GM18507 (cell line): ENCODE measurements at places on chromosomes 2 and 18.
A peak's percentile ranks its signal among the peaks of the same experiment; 100 is the strongest.

GRCh38 chr2:62199392-62200125 lies 3.6 kb downstream of the B3GNT2 start:
- no peak for DNase-seq

DNA sequence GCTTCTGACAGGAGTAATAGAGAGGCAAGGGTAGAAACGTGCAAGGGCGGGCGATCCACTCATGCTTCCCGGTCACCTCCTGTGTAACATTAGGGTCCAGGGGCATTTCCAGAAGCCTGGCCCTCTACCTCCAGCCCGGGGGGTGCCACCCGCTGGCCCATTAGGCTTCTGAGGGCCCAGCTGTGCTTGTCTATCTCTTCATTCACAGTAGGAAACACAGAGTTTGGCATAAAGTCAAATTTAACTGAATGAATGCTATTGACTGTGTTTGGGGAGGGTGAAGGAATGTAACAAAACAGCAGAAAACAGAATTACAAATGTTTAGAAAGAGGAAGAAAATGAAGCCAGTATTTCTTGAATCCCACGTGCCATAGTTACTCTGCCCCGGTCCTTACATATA lies 112.4 kb upstream of the SLC66A3 start:
- no peak for DNase-seq

DNA sequence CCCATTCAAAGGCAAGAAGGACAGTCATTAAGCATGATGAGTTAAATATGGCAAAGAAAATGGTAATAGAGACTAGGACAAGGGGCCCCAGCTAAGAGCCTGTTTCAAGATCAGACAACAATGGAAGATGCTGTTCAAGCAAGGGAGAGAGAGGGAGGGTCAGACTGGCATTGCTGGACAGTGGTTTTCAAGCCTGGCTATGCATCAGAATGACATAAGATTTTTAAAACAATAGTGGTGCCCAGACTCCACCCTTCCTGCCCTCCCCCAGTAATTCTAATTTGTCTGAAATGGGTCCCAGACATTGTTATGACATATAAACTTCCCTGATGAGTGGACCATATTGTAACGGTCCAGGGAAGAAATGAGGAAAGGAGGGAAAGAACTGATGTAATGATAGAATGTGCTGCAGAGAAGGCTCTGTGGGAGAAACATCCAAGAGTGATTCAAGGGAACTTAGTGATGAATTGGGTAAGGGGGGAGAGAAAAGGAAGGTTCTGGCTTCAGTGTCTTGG lies 112.9 kb upstream of the TRIB2 start:
- no peak for DNase-seq

- DNase-seq, result no peak
These were observed 656.8 kb downstream of the BCL11A start for GRCh38 chr2:59896499-59897245.

- DNase-seq, result no peak
These were observed 70.0 kb upstream of the ATIC start for GRCh38 chr2:215241791-215242305.

GRCh38 chr2:78397198-78397597 lies 628.3 kb upstream of the REG3G start:
- DNase-seq, result no peak

DNA sequence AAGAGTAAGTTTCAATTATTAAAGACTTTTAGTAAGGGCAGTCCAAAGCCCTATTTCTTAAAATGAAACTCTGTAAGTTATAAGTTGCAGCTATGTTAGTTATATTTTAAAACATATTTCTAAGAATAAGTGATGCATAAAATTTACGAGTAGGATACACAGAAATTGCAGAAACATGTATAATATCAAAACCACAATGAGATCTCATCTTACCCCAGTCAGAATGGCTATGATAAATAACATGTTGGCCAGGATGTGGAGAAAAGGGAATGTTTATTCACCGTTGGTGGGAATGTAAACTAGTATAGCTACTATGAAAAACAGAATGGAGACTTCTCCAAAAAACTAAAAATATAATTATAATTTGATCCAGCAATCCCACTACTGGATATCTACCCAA lies 201.2 kb downstream of the CBLN2 start:
- no peak for DNase-seq

GRCh38 chr18:70450426-70451253 lies 161.8 kb downstream of the SOCS6 start:
- DNase-seq, result no peak

DNA sequence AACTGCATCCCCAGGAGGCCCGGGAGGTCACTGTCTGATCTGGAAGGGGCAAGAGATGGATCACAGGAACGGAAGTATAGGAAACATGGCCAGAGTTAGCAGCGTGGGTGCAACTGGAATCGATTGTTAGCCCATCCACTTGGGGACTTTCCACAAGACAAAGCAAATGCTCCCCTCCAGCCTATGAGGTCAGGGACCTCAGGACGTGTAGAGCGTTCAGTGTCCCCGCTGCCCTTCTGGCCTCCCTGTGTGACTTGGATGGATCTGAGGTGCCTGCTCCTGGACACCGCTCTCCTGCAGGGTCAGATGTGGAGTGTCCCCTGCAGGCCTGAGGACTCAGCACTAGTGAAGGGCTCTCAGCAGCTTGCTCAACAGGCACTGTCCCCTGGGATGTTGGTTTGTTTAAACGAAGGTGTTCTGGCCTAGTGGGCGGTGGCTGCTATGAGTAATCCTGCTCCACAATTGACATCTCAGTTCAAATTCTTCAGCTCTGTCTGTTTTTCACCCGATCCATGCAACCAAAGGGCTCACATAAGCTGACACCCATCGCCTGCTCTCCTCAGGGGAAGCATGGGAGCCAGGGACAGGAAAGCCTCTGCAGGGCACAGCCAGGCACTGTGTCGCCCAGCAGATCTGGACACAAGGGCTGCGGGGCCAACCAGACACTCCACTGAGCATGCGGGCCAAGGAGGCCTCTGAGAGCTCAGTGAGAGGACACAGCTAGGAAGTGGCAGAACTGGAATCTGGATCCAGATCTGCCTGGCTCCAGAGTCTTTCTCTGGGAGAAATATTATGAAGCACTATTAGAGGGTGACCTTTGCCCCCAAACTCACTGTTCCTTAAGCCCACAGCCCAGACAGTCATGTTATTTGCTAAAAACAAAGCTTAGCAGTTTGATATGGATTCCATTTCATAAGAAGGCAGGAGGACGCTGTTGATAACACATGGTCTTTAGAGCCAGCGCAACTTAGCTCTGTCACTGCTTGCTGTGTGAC lies 78.5 kb downstream of the RHOB start:
- DNase-seq, result peak; percentile 69

GRCh38 chr2:18284331-18284730 lies 276.1 kb downstream of the RDH14 start:
- no peak for DNase-seq

- no peak for DNase-seq
These were observed 57.7 kb downstream of the PELI1 start for GRCh38 chr2:64086347-64087082.

DNA sequence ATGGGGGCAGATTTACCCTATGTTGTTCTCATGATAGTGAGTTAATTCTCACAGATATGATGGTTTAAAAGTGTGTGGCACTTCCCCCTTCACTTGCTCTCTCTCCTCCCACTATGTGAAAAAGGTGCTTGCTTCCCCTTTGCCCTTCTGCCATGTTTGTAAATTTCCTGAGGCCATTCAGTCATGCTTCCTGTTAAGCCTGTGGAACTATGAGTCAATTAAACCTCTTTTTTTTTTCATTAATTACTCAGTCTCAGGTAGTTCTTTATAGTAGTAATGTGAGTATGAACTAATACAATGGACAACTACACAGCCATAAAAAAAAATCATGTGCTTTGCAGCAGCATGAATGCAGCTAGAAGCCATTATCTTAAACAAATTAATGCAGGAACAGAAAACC lies 118.5 kb downstream of the CALCRL start:
- no peak for DNase-seq

GRCh38 chr18:3223356-3223755 lies 3.6 kb upstream of the MYOM1 start:
- no peak for DNase-seq

- no peak for DNase-seq
These were observed 940 bp downstream of the XRCC5 start for GRCh38 chr2:216109962-216110614.

DNA sequence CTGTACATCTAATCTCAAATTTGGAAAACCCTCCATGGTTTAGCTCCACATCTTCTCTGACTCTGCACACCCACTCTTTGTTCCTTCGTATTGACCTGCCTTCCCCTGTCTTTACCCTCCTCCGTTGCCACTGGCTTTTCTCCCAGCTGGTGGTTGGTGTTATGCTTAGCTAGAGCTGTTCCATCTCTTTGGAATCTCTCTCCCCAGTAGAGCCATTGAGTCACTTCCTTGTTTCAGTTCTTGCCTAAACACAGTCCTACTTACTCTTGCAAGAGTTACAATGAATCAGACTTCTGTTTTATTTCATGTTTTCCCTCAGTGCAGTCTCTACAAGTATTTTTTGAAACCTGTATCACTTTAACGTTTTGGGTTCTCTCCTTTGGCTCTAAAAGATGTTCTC lies 263.9 kb downstream of the LTBP1 start:
- DNase-seq, result no peak

GRCh38 chr2:207188626-207189419 lies 23.1 kb upstream of the KLF7 start:
- no peak for DNase-seq

GRCh38 chr18:37242091-37242490 lies 323.5 kb downstream of the CELF4 start:
- DNase-seq, result no peak

- DNase-seq, result no peak
These were observed 116.6 kb downstream of the PTPRM start for GRCh38 chr18:7683753-7684152.

DNA sequence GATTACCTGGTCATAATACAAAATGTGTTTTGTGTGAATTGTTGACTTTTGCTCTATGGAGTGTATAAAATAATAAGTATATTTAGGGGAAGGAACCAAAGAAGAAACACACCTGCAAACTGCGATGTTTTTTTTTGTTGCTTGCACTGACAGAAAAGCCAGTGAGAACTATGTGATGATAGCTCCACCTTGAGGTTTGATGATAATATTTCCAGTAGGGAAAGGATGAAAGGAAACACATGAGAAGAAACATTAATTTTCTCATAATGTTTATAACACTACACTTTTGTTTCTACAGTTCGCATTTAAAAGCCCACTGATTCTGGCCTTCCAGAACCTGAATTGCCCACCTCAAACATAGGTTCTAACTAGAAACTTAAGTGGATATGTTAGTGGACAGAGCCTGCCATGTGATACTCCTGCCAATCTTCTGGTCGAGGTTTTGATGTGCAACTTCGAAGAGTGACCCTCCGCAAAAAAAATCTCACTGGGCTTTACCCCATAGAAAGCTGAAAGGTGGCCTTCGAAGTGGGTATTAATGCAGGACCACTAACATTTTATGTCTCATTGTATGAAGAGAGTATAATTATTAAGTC lies 476.4 kb upstream of the SPHKAP start:
- DNase-seq, result no peak

DNA sequence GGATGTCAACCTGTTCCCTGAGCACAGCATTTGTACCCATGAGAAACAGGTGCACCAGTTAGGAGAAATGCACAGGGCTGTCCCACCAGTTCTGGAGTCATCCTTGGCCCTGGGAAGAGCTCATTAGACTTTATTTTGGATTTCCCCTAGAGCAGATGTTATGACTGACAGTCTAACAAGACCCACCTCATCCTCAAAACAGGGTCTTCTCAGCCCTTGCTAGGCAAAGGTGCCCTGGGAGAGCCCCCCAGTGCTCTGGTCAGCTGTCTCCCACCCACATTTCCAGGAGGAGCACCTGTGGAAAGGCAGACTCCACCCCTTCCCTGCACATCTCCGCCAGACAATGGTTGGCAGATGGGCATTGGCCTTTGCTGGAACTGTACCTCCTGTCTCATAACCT lies 5.7 kb upstream of the SP100 start:
- DNase-seq, result no peak

GRCh38 chr2:203869223-203870042 lies 1.9 kb downstream of the CTLA4 start:
- no peak for DNase-seq

GRCh38 chr2:239323447-239323846 lies 77.4 kb downstream of the HDAC4 start:
- no peak for DNase-seq

DNA sequence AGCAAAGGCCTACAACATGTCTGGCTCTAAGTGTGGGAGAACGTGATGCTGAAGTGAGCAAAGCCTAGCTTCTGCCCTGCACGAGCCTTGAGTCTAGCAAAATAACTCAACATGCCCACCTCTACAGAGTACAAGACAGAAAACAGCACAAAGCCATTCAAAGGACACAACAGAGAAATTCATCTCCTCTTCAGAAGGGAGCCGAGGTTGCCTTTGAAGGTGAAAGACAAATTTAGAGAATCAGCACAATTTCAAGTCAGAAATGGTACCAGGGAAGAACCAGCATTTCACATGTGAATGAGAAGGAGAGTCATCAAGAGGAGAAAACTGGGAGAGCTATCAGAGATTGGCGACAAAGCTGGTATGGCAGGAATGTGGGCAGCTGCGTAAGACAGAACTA lies 21.7 kb upstream of the CYTIP start:
- no peak for DNase-seq

DNA sequence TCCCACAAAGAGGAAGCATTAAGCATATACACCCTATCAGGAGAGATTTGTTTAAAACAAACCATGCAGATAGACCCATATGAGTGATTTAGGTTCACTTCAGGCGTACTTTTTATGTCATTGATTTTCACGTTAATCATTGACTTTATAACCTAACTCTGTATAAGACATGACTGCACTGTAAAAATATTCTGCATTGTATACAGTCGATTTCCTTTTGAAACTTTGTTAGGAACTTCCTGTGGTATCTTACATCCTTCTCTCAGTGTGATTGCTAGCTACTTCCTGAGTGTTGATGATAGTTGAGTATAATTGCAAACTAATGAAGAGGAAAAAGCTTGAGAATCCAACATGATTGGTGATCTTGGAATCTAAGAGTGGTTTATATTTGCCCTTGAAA lies 69.4 kb downstream of the XIRP2 start:
- DNase-seq, result no peak

- no peak for DNase-seq
These were observed 50.6 kb downstream of the ALPK2 start for GRCh38 chr18:58578321-58578720.

GRCh38 chr2:198314559-198315153 lies 510.3 kb downstream of the PLCL1 start:
- no peak for DNase-seq

GRCh38 chr2:27824401-27824800 lies 52.9 kb downstream of the MRPL33 start:
- DNase-seq, result no peak

DNA sequence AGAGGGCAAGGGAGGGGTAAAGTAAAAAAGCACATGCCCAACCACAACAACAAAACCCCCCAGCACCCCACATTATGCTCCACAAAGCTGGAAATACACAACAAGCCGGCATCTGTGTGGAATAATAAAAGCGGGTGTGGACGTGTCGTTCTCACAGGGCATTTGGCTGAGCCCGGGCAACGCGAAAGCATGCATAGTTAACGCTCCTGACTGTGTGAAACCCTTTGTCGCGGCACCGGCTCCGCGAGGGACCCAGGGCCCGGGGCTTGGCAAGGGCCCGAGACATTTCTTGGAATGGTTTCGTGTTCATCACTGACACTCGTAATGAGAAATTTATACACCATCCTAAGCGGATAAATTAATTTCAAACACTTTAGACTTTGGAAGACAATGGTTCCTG lies 165.6 kb downstream of the INHBB start:
- DNase-seq, result no peak
